BJ (cell line): ENCODE measurements at places on chromosomes 7 and 10. TPM values are rescaled to one million over a fixed set of nuclear protein-coding genes. Genes with fewer than 3 reads are reported as not detected.

GRCh38 chr7:93198472-93198871 lies 27.8 kb downstream of the HEPACAM2 start:
- DNase-seq, result no peak

DNA sequence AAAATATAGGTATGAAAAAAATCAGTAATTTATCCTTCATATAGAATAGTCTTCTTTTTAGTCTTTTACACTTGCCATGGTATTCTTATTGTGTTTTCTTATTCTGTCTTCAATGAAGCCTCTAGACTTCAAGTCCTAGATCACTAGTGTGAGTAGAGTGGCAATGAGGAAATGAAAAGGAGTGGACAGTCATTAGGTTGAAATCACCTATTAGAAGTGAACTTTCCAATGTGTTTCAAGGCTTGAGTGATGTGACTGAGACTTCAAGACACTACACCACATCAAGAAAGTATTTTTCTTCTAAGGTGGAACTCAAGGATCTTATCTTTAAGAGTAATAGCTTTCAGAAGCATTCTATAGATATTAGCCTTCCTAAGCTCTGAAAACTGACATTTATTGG lies 357.8 kb upstream of the MBL2 start:
- no peak for DNase-seq

The GLI3 gene
- 4.4 and 5.1 TPM in 2 replicates for polyA plus RNA-seq

The GIMAP4 gene
- not detected in 2 replicates for polyA plus RNA-seq

The FFAR4 gene
- not detected in 2 replicates for polyA plus RNA-seq

The ITGA8 gene
- 10.1 and 11.3 TPM in 2 replicates for polyA plus RNA-seq
